ENCODE measurements at places on chromosomes 7 and 10.

- no peak for DNase-seq
Measured at GRCh38 chr7:52659178-52659577, 376.3 kb upstream of the POM121L12 start.

GRCh38 chr7:82156168-82156567 is 287.4 kb downstream of the CACNA2D1 start:
- peak; percentile 13 for DNase-seq

- no peak for DNase-seq
Measured at GRCh38 chr10:52977581-52977980, 205.0 kb upstream of the MBL2 start.

DNA sequence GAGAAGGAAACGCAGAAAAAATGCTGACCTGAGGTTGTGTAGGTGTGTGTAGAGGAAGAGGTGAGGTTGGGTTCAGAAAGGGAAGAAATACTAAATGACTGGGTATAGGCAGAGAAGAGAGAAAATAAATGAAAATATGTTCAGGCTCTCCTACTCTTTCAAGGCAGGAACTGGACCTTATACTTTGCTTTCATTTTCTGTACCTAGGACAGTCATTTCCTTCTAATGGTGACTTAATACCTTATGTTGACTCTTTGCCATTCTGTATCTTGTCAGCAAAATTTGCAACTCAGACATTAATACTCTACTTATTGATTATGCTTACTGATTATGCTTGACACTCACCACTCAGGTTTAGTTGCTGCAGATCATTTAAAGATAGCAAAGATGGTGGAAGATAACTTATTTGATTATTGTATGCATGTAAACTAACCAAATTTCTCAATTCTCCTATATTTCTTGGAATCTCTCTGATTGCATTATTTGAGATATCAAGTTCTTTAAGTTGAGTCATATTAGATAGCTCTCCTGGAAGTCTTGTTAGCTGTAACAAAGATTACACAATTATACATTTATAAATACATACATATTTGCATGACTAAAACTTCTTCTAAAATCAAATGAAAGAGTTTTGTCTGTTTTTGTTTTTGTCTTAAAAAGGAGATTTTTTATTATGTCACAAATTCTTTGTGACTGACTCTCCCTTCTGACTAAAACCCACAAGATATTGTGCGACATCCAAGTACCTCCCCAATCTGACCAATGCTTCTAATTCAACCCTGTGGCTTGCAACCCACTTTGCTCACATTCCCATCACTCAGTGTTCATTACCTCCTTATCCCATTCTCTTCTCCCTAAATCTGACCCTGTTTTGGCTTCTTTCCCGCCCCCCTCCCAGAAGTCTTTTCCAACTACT is 20.0 kb downstream of the LRRD1 start:
- no peak for DNase-seq

- DNase-seq, result no peak
Measured at GRCh38 chr10:18155321-18155720, 15.1 kb downstream of the CACNB2 start.

DNA sequence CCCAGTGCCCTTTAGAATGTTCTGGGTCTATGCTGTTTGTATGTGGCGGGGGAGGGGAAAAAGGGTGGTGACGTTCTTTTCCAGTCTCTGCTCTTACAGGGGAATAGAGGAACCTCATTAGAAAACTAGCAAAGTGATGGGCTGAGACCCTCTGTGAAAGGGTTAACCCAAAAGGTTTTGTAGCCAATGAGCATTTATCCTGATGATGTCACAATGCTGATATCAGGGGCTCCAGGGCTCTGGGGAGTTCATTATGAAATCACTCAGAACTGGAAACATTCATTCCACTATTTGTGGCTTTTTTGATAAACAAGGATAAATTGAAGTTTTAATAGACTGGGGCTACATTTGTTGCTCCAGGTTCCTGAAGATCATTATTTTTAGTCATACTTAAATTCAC is 71.7 kb downstream of the ARID5B start:
- no peak for DNase-seq

- DNase-seq, result no peak
Measured at GRCh38 chr10:79322616-79323543, 24.4 kb upstream of the PPIF start.

DNA sequence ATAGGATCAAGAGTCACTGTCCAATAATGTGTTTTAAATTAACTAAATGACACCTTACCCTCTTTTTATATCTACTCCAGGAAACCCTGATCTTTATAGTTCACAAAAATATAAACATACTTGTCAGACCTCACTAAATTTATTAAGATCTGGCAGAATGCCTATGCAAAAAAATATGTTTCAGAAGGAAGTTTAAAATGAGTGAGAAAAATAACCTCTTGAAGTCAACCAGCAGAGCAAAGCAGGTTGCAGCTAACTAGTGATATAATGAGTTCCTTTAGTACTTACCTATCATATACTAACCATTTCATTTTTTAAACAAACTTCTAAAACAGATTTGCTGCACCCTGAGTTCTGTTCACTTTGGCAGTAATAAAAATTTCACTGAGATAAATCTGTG is 14.0 kb upstream of the HGF start:
- no peak for DNase-seq

DNA sequence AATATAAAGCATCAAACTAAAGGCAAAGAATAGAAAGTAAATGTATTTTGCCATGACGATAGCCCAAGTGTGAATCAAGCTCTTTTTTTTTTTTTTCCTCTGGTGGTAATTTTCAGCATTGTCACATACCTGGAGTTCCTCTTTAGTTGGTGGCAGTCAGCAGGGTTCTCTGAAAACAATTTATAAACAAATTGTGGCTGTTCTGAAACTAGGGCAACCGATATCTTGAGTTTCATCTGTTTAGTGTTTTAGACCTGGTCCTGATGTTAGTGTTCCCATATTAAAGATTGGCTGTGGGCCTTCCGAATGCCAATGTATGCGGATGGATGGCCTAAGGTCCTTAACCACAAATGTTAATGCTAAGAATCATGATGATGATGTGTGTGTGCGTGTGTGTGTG is 713.1 kb downstream of the GATA3 start:
- DNase-seq, result no peak

DNA sequence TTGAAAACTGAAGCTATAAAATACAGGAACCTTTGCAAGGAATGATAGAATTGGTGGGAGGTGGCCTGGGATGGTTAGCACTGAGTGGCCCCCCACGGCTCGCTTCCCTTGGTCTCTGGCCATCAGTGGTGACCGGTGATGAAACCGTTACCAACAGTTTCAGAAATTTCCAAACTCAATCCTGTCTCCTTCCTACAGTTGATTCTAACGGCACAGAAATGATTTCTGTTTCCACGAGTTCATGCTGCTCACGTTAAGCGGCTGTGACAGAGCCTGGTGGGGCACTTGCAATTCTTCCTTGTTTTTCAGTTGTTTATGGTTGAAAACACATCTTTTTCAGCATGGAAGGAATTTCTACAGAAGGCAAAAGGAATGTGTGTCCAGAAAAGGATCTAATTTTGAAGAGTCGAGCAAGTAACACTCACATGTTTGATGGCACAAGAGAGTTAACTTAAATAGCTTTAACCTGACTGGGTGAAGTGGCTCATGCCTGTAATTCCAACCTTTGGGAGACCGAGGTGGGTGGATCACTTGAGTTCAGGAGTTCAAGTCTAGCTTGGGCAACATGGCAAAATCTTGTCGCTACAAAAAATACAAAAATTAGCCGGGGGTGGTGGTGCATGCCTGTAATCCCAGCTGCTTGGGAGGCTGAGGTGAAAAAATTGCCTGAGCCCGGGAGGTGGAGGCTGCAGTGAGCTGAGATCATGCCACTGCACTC is 100.1 kb downstream of the DNAJB6 start:
- DNase-seq, result no peak

DNA sequence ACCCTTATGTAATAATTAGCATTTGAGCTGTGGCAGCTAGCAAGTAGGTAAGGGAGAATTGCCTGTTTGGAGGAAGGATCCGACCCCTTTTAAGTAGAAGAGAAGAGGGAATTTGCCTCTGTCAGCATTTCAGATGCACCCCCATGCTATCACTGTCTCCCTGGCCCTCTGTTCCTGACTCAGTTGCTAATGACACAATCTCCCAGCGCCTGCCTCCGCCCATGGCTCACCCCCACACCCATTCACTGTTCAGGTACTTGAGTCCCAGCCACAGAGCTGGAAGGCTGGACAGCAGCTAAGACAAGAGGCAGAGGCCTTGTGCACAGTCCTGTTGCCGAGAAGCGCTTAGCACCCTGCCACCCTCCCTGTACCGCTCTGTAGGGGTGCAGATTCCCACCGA is 512.3 kb upstream of the GALNT17 start:
- DNase-seq, result no peak

DNA sequence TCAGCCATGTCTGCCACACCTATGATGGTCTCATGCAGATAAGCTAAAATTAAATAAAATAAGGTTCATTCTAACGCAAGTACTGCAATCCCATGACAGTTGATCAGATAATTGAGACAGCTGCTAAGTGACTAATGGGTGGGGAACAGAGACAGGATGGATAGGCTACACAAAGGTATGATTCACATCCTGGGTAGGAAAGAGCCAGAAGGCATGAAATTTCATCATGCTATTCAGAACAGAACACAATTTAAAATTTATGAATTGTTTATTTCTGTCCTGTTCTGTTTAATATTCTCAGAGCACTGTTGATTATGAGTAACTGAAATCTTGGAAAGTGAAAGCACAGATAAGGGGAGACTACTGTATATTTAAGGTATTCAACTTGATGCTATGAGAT is 381.8 kb upstream of the SORCS1 start:
- no peak for DNase-seq

GRCh38 chr7:22121702-22122474 is 176.2 kb upstream of the CDCA7L start:
- no peak for DNase-seq

- no peak for DNase-seq
Measured at GRCh38 chr7:71625545-71625944, 493.6 kb downstream of the GALNT17 start.

DNA sequence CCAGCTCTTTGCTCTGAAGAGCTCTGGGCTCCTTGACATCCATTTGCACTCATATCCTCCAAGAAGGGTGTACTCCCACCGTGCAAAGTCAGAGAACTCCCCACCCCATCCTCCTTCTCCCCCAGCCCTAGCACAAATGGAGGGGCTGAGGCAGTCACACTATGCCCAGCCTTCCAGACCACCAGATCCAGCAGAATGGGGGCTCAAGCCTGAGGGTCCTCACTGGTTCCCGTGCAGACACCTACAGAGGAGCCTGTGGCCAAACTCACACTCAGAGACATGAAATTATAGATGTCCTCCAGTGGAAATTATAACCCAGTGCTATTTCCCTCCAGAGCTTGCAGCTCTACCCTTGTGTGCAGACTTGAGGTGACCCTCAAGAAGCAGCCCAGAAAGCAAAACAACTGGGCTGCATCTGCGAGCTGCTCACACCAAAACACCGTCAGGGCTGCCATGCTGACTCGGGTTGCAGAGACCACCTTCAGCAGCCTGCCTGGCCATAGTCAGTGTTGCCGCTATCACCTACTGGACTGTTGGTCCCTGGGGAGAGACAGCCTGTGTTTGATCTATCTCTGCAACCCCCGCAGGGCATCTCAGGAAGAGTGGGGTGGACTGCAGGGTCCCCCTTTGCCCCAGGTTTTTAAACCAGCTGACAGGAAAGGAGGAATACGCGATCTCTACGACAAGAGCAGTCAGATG is 7.4 kb downstream of the ZNF488 start:
- DNase-seq, result no peak

DNA sequence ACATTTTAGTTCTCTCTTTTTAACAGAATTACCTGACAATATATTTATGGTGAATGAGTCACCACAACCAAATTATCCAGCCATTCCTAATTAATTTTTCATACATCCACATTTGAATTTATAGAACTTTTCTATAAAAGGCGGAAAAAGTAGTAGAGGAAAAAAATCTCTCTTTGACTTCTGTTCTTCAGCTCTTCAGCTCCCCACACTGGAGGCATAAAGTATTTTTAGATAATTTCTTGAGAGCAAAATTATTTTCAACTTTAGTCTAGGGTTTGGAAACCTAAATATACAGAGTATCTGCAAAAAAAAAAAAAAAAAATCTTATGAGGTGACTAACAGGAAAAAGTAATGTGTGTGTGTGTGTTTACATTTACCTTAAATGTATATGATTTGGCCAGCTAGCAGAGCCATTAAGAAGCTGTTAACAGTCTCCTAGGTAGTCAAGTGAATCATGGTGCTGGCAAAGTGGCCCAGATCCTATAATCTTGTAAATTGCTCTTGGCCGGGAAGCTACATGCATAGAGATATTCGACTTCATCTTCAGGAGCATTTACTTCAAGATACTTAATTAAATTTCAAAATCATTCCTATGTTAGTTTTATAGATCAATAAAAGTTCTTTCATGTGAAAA is 383.1 kb upstream of the STEAP1 start:
- no peak for DNase-seq

DNA sequence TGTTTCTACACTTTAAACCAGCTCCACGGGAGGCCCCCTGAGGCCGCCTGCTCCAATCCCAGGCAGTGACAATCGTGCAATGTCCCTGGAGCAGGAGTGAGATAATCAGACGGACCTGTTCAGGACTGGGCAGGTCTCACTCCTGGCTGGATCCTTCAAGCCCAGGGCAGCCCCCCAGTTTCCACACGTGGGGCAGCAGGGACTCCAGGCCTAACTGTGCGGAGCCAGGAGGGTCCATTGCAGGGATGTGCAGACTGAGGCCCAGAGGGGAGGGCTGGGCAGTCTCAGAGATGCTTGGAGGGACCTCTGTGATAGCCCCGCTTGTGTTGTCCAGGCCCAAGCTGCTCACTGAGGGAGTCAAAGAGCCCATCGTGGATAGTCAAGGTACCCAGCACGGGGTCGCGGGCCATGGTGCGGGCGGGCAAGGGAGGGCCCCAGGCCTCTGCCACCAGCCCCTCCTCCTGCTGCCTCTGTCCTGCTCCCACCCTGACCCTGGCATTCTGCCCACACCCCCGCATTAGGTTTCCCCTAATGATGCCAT is 110.5 kb upstream of the KCTD7 start:
- no peak for DNase-seq

DNA sequence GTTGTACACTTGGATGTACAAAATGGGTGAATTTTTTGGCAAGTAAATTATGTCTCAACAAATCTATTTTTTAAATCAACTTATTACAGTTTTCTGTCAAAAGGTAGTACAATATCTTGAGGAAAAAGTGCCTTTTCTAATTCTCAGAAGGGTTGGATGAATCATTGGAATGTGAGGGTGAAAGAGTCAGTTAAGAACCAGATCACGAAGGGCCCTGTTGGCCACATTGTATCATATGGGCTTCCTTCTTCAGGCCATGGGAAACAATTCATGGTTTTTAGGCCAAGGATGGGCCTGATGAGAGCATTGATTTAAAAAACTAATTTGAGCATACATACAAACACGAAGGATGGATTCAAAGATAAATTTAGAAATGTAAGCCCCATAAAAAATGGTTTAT is 503.7 kb downstream of the TNS3 start:
- no peak for DNase-seq

DNA sequence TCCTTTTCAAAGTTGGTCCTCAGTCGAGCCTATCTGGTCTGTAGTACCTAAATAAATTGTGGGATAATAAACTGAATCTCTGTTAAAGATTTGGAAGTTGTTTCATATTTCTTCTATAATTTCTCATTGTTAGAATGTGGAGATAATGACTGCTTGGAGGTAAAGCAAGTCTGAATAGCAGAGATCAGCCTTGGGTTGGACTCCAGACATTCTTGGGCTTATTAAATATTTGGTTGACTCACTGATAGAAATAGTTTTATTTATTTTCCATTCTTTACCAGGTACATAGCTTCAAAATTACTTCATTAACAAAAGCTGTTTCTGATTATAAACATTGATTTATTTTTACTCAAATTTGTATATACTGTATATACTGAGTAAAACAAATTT is 34.3 kb downstream of the TPST1 start:
- DNase-seq, result no peak

Measured in NCI-H1105 (cell line).